Upper lobe of left lung (tissue), 6 donors: ENCODE measurements at places on chromosomes 4 and X. TPM values are rescaled to one million over a fixed set of nuclear protein-coding genes. Genes with fewer than 3 reads are reported as not detected.

GRCh38 chr4:97670703-97671269, 472.5 kb downstream of the STPG2 start:
- DNase-seq = no peak

GRCh38 chr4:52638717-52639116, 20.4 kb downstream of the USP46 start:
- DNase-seq = no peak

DNA sequence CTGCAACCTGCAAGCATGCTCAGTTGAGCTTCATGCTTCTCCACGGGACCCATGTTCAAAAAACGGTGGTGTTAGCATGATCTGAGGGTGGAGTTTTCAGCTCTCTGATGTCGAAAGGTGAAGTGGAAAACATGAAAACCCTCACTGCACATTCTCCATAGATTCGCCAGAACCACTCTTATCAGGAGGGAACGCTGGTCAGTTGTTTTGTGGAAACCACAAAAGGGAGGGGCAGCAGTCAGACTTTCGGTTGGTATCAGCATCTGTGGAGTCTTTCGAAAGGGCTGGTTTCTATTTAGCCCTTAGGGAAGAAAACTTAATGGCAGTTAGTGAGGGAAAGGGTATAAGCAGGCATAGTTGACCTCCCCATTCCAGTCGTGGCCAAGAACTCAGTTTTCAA, 12.6 kb downstream of the PPA2 start:
- no peak for DNase-seq

FSTL5 gene
- not detected for total RNA-seq

GRCh38 chr4:118954246-118954645, 65.6 kb downstream of the SYNPO2 start:
- DNase-seq = no peak

DNA sequence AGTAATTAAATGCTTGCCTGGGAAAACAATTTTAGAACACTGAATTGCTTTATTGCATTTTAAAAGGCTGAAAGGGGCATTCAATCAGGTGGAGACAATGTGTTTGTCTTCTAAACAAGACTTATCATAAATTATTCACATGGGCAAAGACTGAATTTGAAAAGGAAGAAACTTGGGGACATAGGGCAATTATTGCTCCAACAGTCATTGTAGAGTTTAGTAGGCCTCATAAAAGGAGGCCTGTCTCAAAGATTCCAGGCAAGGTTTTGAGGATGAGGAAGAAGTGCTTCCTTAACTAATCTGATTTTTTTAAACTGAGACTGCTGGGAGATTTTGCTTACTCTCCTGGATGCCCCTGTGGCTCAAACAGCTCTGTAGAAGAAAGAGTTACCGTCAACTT, 174.4 kb upstream of the RPS6KA3 start:
- DNase-seq = no peak

DNA sequence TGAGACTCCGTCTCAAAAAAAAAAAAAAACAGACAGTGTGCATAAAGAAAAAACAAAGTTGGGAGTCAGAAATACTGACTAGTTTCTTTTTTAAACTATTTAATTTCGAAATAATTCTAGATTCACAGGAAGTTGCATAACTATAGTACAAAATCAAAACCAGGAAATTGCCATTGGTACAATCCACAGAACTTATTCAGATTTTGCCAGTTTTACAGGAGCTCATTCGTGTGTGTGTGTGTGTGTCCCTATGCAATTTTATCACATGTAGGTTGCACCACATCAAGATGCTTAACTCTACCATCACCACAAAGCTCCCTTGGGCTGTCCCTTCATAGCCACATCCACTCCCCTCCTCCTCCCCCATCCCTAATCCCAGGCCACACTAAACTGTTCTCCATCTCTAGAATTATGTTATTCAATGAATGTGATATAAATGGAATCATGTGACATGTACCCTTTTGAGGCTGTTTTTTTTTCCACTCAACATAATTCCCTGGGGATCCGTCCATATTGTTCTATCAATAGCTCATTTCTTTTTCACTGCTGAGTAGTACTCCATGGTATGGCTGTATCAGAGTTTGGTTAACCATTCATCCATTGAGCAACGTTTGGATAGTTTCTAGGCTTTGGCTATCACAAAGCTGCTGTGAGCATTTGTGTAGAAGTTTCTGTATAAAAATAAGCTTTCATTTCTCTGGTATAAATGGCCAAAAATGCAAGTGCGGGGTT, 16.3 kb upstream of the DDX3X start:
- no peak for DNase-seq

ANK2 gene
- total RNA-seq = 4.2 TPM

EDNRA gene
- total RNA-seq = 7.3 TPM

GRCh38 chr4:83358410-83358809, 23.8 kb upstream of the HPSE start:
- DNase-seq = no peak

GRCh38 chr4:153634738-153635353, 49.2 kb upstream of the TLR2 start:
- DNase-seq = no peak

TRAPPC2 gene
- 8.1 TPM for total RNA-seq

DNA sequence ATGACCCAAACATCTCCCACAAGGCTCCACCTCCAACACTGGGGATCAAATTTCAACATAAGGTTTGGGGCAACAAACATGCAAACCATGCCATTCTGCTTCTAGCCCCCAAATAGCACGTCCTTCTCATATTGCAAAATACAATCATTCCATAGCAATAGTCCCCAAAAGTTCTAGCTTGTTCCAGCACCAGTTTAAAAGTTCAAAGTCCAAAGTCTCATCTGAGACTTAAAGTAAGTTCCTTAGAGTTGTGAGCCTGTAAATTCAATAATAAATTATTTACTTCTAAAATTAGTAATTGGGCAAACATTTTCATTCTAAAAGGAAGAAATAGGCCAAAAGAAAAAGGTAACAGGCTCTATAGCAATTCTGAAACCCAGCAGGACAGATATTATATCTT, 8.9 kb upstream of the TASL start:
- no peak for DNase-seq

- DNase-seq = no peak
These were observed 161.4 kb upstream of the FAM9B start for GRCh38 chrX:9195199-9195880.

ACE2 gene
- total RNA-seq = not detected

NXT2 gene
- 10.7 TPM for total RNA-seq

GATA1 gene
- total RNA-seq = 1.6 TPM

GRCh38 chrX:123190096-123190495, 6.0 kb downstream of the GRIA3 start:
- DNase-seq = no peak

- DNase-seq = no peak
These were observed 569 bp downstream of the DCK start for GRCh38 chr4:70994069-70994366.

GRCh38 chr4:180766944-180767729, 1476.1 kb upstream of the TENM3 start:
- no peak for DNase-seq

GRCh38 chrX:123918106-123918721, 43.3 kb upstream of the STAG2 start:
- DNase-seq = no peak

GRCh38 chrX:40088803-40089540, 8.8 kb downstream of the BCOR start:
- DNase-seq = no peak

- no peak for DNase-seq
These were observed 1317.2 kb downstream of the PCDH7 start for GRCh38 chr4:32037399-32037798.

DNA sequence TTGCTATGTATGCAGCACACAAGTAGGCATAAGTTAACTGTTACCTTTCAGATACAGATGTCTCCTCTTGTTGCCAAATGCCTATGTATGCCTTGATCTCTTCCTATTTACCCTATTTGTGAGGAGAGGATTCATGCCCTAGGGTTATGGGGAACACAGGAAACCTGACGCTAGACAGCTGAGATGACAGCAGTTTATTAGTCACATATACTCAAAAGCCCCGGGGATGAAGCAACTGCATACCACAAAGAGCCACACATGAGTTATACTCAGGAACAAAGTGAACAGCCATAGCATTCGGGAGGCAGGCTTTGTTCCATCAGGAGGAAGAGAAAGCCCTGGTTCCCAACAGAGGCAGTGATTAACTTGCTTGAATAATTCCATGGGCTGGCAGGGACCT, 1011.7 kb upstream of the PCDH7 start:
- no peak for DNase-seq
